Activated CD4-positive, alpha-beta T cell treated with anti-CD3 and anti-CD28 coated beads, Interleukin-2, Interleukin-4, amounts not matched to agents 100 ng/mL and 50 ng/mL, durations not matched to agents 16 hours and 8 hours (primary cell): ENCODE measurements at places on chromosomes 11 and 22.

DNA sequence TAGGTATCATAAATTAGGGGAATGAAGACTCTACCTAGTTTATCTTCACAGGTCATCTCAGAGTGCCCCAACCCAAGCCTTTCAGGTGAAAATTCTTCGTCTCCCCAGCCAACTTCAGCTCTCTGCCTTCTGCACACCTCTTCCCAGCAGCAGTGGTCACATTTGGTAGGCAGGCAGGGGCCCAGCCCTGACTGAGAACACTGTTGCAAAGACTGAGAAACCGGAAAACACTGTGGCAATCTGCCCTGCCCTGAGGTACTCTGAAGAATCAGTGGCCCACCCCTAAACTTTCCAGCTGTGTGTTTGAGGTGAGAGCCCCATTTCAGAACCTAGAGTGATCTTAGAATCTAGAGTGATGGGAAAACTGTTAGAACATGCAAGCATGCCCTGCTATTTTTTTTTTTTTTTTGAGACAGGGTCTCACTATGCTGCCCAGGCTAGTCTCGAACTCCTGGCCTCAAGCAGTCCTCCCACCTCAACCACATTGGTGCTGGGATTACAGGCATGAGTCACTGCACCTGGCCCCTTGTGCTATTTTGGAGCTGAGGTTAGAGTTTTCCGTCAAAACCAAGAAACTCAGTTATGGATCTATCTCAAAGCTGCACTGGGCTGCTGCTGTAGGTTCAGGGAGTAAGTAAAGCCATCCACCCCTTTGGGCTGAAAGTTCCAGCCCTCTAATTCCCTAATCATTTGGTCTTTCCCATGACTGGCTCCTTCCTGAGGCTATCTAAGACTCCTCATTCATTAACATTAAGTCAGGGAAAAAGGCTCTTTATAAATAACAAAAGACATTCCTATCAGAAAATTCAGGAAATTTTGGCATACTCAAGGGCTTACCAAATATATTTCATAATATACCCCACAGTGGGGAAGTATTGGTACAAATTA, 1.7 kb upstream of the LDHA start:
- no peak for DNase-seq

GRCh38 chr22:43160497-43161126, 9.3 kb downstream of the TSPO start:
- DNase-seq, result no peak

DNA sequence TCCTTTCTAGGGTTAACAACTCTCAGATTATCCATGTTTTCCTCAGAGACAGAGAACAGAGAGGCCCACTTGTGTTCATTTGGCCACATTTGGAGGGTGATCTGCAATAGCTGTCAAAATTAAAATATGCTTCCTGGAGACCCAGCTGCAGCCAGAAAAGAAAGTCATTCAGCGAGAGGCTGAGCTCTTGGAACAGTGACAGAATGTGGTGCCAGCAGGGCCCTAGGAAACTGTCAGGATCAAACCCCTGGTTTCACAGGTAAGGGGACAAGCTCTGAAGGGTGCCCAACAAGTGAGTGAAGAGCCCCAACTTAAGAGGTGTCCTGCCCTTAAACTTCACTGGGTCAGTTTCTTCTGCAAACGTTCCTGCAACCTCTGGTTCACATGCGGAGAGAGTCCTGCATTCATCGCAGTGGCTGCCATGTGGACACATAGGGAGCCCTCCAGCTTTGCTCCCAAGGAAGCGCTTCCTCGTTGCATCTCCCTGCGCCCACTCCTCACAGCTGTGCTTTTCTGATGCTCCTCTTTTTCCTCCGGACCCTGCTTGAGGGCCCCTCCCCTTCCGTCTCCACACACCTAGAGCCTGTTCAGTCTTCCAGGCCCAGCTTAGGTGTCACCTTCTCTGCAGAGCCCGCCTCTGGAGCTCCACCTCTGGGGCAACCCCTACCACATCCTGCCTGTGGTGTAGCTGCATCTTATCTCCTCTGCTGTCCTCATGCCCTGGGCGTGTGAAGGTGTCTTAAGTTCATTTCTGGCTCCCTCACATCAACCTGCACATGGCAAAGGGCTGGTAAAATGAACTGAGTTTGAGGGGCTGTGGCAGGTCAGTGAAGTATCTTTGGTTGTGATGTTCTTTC, 3.9 kb downstream of the UCP3 start:
- DNase-seq, result peak; percentile 87

DNA sequence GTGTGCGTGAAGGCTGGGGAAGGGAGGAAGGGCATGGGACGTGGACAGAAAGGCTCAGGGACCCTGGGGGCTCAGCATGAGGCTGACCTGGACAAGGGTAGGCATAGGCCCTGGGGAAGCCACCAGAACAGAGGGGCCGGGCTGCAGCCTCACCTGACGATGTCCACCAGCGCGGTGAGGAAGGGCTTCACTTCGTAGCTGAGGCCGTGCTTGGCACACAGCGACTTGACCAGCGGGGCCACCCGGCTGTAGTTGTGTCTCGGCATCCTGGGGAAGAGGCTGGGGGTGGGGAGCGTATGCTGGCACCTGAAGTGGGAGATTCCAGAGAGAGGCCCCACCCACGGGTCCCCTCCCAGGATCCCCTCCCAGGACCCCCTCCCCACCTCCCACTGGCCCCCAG, 15.6 kb downstream of the FADS3 start:
- DNase-seq, result no peak

GRCh38 chr22:47275605-47276449, 513.4 kb downstream of the TBC1D22A start:
- DNase-seq, result no peak

GRCh38 chr11:12727563-12728211, 53.5 kb downstream of the TEAD1 start:
- DNase-seq, result no peak

GRCh38 chr11:61065955-61066638, 36.2 kb upstream of the CD5 start:
- peak; percentile 82 for DNase-seq
